Fibroblast of villous mesenchyme (primary cell): ENCODE measurements at places on chromosomes 11 and 22.

GRCh38 chr11:29448246-29448877 is 568.5 kb downstream of the KCNA4 start:
- no peak for DNase-seq

DNA sequence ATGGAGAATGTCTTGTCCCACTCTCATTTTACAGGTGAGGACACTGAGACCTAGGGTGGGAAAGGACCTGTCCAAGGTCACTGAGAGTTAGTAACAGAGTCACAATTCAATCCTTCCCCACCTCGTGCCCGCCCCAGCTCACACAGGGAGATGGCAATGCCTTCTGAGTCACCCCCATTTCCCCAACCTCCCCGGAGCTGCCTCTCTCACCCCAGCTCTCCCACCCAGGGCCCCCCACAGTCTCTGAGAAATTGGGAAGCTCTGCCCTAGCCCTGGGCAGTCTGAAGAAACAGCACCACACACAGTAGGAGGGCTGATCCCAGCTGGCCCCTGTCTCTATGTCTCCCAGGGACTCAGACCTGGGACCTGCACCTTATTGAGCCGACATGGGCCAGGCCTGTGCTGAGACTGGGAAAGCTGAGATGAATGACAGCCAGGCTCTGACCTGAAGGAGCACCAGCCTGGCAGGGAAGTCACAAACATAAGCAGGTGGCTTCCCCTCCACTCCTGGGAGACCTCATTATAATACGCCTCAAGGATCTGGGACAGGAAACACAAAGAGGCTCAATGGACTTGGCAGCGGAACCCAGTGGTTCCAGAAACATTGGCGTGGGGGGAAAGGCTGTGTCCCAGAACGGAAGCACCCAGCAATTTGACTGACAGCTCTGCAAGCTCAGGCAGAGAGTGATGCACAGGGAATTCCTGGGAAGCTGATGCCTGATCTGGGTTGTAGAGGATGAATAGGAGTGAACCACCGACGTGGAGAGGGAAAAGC is 51.0 kb downstream of the CD6 start:
- no peak for DNase-seq

DNA sequence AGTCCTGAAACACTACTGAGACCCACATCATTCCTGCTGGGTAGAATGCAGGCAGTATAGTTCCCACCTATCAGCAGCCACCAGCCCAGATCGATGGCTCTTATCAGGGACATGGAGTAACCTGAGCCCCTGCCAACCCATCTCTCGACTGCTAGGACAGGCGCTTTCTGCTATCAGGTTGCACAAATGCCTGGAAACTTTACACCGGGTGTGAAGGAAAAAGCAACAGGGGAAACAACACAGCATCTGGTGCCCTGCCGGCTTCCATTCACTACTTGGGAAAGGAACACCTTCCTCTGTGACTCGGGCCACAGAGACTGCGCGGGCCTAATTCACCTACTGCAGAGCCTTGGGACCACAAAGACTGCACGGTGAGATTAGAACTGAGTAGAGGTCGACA is 18.5 kb downstream of the RBFOX2 start:
- DNase-seq = no peak

- no peak for DNase-seq
Observed at GRCh38 chr11:121482231-121483129, 29.7 kb upstream of the SORL1-AS1 start.

DNA sequence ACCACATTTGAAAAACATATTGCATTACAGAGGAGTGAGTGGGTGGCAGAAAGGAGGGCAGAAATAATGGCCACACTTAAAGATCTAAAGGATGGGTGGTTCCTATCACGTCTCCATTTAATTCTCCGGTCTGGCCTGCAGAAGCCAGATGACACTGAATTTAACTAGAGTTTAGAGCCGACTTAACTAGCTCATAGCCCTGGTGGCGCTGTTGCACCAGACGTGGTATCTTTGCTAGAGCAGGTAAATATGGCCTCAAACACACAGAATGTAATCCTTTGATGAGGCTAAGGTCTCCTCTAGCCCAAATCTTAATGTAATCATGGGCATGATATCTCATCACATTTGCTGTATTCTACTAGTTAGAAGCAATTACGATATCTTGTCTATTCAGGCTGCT is 51.5 kb upstream of the GAL start:
- peak; percentile 73 for DNase-seq

DNA sequence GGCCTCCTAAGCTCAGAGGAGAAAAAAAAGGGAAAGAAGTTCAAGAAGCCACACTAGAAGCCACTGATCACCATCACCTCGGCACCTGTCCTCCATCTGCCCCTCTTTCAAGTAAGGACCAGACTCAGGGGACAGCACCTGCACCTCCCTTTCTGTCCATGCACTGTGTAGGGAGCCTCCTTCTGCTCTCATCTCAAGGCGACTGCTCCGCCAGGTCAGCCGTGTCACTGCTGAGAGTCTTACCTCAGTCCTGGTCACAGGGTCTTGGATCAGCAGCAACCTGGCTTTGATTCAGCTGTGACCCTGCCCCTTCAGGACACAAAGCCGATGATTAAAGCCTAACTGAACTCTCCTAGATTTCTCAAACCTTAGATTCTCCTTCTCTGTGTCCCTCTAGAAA is 101.5 kb downstream of the ZNF280B start:
- DNase-seq = no peak

- DNase-seq = no peak
Observed at GRCh38 chr11:75570559-75571139, 8.6 kb downstream of the SERPINH1 start.

DNA sequence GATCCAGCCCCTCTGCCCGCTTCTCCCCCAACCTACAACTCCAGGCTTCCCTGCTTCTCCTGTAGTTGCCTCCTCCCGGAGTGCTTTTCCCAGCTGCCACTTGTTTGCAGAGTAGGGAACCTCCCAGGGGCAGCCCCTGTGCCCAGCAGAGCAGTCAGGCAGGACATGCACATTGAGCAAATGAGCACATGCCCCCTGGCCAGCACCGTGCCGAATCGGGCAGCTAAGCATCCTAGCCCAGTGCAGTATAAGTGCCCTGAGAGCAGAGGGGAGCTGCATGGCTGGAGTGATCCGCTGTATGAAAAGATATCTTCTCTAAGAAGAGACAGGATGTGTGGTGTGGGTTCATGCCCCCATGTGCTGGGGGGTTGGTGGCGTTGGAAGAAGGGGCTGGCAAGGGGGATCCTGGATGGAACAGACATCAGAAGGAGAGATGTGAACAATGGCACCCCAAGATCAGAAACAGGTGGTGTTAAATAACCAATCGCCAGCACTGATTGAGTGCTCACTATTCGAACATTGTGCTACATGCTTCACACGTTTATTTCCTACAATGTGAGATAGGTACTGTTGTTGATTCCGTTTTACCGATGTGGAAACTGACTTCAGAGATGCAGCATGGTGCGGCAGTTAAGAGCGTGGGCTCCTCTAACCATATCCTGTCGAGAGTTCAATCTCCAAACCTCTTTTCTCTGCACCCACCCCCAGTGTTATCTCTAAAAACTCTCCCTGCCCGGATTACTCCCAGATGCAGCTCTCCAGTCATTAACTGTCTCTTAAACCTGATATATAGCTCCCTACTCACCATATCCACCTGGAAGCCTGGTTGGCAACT is 1.2 kb downstream of the AIP start:
- DNase-seq = no peak

DNA sequence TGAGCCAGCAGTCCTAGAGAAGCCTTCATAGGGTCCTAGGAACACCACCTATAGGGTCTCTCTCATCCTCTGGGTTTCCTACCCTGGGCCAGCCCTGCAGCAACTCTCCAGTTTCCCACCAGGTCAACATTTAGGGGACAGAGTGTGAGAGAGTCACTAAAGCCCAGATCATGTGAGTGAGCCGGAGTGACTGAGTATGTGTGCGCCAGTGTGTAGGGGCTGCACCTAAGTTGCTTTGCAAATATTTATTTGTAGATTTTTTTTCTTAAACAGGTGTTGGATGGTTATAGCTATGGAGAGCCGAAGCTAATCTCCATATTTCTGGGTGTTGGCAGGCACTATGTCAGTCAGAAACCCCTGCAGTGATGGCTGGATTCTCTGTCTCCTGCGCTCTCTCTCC is 232.5 kb upstream of the NCAM1 start:
- DNase-seq = no peak

- DNase-seq = no peak
Observed at GRCh38 chr11:62142043-62142375, 18.2 kb downstream of the INCENP start.

- no peak for DNase-seq
Observed at GRCh38 chr11:117881217-117881616, 4.8 kb upstream of the FXYD6 start.
